ENCODE measurements at places on chromosomes 7 and 10. TPM values are rescaled to one million over a fixed set of nuclear protein-coding genes. Genes with fewer than 3 reads are reported as not detected.

The TAS2R3 gene
- total RNA-seq = 0.68 TPM

The OR6B1 gene
- total RNA-seq = not detected

The AFAP1L2 gene
- 0.47 TPM for total RNA-seq

The PKD2L1 gene
- total RNA-seq = not detected

The ADCYAP1R1 gene
- 0.35 TPM for total RNA-seq

The CHAT gene
- not detected for total RNA-seq

The HOXA4 gene
- total RNA-seq = not detected

The C10orf105 gene
- total RNA-seq = under 0.01 TPM

The HMX2 gene
- not detected for total RNA-seq

All from smooth muscle cell of the coronary artery (primary cell).